ENCODE measurements at places on chromosomes 11 and 22.

DNA sequence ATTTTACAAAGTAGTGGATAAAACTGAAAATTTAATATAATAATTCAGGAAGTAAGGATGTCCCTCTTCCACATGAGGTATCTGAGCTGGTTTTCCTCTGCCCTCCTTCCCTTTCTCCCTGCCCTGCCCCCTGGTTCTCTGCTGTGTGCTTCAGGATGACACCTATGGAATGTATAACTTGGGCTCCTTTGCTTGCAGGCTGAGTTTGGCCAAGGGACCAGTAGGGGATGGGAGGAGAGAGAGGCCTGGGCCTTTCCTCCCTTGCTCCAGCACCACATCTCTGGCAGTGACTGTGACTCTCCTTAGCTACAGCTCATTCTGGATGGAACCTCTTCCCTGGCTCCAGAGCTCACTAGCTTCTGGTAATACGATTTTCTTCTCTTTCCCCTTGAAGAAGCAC, 10.1 kb downstream of the IRAG1 start:
- DNase-seq: no peak

GRCh38 chr11:108025387-108026080, 16.8 kb downstream of the CUL5 start:
- DNase-seq: no peak

- DNase-seq: no peak
These were observed 31.9 kb downstream of the RASSF10 start for GRCh38 chr11:13040969-13041561.

- no peak for DNase-seq
These were observed 782.5 kb downstream of the ETS1 start for GRCh38 chr11:127804747-127805400.

- no peak for DNase-seq
These were observed 102.9 kb downstream of the CTTN start for GRCh38 chr11:70501051-70501901.

GRCh38 chr22:43110927-43111623, 525 bp downstream of the BIK start:
- peak; percentile 70 for DNase-seq

DNA sequence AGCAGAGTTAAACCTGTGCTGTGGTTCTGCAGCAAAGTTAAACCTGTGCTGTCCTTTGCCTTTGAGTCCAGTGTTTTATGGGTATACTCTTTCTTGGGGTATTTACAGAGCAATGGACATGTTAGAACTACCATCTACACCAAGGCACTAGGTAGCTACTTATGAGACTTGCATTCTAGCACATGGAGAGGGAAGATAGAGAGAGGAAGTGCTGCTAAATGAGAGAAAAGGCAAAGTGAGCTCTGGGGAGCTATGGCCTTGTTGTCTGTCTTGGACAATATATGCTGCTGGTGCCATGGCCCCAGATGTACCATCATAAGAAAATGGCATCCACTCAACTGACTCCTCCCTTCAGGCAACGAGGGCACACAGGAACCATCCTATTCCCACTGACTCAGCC, 91.5 kb downstream of the SLC1A2 start:
- no peak for DNase-seq

DNA sequence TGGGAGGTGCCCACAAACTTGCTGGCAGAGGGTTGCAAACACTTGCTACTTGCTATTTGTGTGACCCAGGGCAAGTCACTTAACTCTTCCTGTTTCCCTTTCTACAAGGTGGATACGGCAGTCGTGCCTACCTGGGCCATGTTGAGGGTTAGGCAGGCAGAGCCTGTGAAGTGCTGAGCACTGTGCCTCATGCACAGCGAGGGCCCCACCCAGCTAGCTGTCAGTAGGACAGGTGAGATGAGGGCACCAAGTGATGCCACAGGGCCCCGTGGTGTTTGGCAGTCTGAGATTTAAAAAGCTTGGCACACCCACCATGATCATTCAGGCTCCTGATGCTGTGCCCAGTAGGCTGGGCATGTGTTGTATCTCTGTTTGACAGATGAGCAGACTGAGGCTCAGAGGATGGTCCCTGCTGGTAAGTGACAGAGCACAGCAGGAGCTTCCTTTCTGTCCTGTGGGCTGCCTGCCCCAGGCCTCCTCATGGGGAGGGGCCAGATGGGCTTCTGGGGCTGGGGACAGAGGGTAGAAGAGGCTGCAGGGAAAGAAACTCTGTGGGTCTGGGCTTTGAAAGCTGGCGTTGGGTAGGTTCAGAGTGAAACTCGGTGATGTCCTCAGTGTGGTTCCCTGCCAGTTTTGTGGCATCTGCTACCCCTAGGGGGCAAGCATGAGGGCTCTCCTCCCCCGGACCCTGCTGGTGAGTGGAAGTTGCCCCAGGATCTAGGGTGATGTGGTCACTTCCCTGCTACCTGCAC, 59.3 kb downstream of the TSPAN18 start:
- DNase-seq: no peak

GRCh38 chr11:6817694-6818093, 18.2 kb upstream of the OR6A2 start:
- no peak for DNase-seq

DNA sequence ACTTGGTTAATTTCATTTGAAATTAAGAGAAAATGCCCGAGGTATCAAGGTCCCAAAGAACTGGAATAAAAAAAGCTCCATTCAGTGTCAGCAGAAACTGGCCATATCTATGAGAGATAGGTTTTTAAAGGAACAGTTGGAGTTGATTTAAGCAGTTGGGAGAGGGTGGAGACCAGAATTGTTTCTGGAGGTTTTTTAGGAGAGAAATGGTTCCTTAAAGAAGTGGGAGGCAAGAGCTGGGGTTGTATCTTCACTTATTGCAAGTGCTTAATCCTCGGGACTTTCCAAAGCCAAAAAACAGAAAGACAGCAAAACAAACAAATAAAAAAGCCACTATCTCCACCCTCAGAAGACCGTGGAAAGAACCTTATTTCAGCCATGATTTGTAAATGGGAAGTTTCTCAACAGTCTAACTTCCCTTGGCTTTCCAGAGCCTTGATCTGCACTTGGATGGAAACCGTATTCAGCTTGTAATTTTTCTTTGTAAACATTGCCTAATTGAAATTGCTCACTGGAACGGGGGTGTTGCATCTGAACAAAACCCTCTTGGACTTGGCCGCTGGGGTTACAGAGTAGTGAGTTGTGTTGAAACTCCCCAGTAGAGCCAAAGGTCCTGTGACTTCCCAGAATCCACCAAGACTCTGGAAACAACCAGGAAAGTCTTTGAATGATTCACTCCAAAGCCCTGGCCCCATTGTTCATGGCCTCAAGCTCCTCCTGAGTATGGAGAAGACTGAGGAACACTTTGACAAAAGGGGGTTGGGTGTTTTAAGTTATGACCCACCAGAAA, 115.6 kb downstream of the SLC1A2 start:
- no peak for DNase-seq

DNA sequence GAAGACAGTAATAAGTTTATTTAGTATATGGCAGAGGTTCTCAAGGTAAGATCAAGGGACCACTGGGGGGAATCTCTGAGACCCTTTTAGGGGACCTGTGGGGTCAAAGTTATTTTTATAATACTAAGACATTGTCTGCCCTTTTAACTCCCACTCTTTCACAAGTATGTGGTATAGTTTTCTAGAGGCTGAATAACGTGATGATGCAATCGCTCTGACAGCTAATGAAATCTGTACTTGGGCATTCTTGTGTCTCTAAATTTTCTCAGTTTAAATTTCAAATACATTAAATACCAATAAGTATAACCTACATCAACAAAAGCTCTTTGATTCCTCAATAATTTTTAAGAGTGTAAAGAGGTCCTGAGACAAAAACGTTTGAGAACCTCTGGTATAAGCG, 147.9 kb downstream of the ATG16L2 start:
- DNase-seq: no peak

DNA sequence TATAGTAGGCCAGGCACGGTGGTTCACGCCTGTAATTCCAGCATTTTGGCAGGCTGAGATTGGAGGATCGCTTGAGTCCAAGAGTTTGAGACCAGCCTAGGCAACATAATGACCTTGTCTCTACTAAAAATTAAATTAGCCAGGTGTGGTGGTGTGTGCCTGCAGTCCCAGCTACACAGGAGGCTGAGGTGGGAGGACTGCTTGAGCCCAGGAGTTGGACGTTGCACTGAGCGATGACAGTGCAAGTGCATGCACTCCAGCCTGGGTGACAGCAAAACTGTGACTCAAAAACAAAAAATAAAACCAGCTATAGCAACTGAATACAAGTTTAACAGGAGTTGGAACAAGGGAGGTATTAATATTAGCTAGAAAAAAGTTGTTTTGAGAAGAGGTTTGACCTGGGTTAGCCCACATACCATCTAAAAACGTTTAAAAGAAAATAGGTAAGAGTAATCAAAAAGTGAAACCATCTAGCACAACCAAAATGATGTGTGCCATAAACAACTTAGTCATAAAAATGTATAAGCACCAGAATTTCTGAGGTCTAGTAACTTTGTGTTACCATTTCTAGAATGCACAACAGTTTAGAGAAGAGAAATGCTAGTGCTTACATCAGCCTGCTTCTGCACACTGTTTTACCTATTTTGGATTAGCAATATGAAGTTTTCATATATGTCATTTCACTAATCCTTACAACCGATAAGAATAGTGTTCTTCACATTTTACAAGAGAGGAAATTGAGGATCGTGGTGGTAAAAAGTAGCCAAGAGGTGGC, 26.5 kb downstream of the NARS2 start:
- no peak for DNase-seq

DNA sequence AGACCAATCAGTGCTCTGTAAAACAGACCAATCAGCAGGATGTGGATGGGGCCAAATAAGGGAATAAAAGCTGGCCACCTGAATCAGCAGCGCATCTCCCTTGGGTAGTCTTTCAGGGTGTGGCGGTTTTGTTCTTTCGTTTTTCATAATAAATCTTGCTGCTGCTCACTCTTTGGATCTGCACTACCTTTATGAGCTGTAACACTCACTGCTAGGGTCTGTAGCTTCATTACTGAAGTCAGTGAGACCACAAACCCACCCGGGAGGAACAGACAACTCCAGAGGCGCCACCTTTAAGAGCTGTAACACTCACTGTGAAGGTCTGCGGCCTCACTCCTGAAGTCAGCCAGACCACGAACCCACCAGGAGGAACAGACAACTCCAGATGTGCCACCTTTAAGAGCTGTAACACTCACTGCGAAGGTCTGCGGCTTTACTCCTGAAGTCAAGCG, 175.5 kb upstream of the PDGFD start:
- DNase-seq: no peak

GRCh38 chr22:30878516-30879414, 89.8 kb downstream of the MORC2 start:
- no peak for DNase-seq

DNA sequence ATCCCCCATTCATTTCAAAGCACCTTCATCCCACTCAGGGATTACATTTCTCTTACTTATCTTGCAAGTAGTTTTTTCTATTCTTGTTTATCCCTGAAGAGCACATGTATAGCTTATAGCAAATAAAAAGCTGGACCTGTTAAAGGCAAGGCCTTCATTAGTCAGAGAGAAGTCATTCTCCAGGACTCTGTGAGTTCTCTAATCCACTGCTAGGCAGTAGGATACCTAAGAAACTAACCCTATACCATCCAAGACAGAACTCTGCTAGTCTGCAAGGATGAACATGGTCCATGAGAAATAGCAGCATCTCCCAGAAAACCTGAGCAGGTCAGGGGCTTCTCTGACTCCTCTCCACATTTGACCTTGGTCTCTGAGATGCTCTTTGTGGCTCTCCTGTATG, 104.5 kb downstream of the KIRREL3 start:
- no peak for DNase-seq

DNA sequence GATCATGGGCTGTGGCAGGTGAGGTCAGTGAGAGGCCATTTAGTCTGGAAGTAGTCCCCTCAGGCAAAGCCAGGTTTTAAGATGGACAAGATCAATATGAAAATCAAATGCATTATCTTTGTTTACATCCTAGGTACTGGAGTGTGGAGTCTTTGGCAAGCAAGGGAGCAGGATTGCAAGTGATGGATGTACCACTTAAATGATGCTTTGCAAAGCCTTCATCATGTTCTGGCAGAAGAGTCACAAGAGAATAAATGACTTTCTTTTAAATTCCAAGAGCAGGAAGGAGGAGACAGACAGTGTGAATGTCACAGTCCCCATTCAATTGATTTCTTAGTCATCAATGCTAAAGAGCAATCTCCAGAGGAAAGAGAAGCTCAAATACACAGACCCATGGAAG, 908.3 kb downstream of the FAM181B start:
- no peak for DNase-seq

DNA sequence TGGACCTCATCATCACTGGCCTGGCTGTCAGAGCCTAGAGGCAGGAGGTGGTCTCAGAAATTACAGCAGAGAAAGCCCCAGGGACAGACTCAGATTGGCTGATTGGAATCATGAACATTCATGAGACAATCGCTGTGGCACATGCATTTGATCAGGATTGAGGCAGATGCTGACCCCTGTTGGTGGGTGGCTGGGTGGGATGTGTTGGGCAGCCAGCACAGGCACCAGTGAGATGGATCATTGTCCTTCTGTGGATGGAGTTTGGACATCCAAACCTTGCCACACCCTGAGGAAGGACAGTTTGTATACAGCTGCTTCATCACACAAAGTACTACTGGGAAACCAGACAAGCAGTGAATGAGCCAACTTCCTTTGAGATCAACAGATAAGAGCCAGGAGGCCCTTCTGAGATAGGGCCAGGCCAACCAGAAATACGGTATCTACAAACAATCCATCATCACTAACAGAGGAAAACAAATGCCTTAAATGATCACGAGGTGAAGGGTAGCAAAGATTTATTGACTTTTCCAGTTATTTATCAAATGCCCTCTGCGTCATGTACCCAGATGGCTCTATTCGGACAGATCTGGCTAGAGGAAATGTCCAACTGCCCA, 17.3 kb downstream of the COMMD9 start:
- DNase-seq: peak; percentile 40

- DNase-seq: no peak
These were observed 36.2 kb downstream of the DLG2 start for GRCh38 chr11:85590848-85591483.

- no peak for DNase-seq
These were observed 174.1 kb downstream of the FAM181B start for GRCh38 chr11:82559609-82560008.
